Fibroblast of the aortic adventitia (primary cell): ENCODE measurements at places on chromosomes 3 and 15.
A peak's percentile ranks its signal among the peaks of the same experiment; 100 is the strongest.

GRCh38 chr15:32652178-32652577, 10.7 kb downstream of the SCG5 start:
- no peak for DNase-seq

DNA sequence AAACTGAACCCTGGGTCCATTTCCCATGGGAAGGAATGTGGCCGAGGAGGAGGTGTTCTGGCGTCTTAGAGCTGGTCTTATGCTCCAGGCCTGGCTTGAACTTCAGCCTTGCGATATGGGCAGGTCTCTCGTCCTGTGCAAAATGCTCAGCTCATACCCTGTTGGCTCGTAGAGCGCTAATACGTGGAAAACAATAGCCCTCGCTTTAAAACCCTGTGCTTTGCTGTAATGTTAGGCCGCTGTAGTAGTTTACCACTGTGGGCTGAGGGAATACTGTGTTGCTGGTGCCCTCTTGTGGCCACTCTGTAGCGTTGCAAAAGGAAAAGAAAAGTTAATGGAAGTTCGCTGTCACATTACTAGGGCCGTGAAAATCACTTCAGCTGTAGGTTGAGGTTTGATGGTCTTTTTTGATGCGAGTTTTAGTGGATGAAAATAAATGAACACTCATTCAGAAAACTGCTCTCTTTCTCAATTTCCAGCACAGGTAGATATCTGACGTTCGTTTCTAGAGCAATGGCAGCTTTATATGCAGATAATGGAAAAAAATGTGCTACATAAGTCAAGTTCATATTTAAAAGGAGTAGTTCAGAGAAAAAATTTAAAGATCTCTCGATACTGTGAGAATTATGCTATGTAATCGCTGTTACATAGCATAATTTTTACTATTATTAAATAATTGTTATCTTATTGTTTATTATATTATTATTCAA, 92.9 kb downstream of the MCTP2 start:
- DNase-seq = peak; percentile 74

- peak; percentile 10 for DNase-seq
Measured at GRCh38 chr3:52385157-52385556, 59.7 kb downstream of the SEMA3G start.

DNA sequence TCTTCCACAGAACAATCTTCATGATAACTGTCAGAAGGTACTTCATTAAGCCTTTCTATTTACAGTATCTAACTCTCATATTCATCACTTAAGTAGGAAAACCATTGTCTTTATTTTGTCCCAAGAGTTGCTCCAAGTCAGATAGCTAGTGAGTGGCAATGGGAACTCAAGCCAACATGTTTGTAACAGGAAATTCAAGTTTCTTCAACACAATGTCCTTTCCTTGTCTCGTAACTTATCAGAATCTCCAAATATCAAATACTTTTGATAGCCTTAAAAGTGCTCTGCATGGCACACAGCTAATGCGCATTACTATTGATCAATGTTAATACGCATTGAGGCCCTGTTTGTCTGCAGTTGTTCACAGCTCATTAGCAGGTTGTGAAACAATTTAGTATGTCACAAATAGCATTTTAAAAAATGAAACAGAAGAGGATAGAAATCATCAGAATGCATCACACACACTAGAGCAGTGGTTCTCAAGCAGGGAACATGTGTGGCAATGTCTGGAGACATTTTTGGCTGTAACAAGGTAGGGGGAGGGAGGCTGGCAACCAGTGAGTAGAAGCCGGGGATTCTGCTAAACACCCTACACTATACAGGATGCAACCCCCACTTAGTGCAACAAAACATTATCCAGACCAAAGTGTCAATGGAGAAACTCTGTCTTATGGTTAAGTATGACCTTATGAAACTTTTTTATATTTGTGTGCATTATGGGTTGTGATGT, 27.5 kb downstream of the BTLA start:
- DNase-seq = no peak

- DNase-seq = no peak
Measured at GRCh38 chr15:45821390-45821789, 186.6 kb downstream of the SQOR start.

GRCh38 chr3:16174389-16174788, at the start of gene GALNT15:
GALNT15 (plus strand) TSS chr3:16174680; CDS start chr3:16175152, 472 bp downstream.
- DNase-seq = peak; percentile 98

GRCh38 chr3:153820035-153820434, 301.2 kb upstream of the ARHGEF26 start:
- no peak for DNase-seq

DNA sequence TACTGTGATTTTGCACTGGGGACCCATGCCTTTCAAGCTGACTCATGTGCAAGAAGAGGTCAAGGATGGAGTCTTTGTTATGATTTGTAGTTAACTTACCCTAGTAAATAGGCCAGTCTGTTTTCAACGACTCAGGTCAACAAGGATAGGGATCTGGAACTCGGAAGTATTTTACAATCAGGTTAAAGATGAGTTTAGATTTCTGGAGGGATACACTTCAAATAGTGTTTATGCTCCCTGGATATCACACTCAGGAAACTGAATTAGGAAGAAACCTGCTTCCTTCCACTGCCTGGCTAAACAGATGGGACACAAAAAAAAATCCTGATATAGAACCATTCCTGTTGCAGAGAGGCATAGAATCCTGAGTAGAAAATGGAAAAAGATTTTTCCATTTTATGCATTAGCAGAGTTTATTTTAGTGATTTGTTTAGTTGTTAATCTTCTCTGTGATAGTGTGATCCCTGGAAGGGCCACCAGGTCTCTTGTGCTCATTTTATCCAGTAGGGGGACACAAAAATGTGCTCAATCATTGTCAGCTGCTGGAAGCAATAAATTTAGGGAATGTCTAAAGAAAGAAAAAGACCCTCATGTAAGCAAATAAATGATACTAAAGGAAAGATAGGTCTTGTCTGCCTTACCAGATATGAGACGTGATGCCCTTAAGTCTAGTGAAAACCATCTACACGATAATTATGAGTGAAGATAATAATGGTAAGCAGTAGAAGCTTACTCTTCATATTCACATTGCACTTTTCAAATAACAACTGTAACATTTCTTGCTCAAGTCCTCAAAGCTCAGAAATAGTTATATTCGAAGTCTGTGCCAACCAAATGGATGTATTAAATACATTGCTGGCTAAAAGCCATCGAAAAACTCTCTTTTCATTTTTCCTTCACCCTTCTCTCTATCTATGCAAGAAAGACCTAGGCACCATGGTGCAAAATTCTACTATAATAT, 452.1 kb upstream of the KCNMB2 start:
- peak; percentile 34 for DNase-seq

DNA sequence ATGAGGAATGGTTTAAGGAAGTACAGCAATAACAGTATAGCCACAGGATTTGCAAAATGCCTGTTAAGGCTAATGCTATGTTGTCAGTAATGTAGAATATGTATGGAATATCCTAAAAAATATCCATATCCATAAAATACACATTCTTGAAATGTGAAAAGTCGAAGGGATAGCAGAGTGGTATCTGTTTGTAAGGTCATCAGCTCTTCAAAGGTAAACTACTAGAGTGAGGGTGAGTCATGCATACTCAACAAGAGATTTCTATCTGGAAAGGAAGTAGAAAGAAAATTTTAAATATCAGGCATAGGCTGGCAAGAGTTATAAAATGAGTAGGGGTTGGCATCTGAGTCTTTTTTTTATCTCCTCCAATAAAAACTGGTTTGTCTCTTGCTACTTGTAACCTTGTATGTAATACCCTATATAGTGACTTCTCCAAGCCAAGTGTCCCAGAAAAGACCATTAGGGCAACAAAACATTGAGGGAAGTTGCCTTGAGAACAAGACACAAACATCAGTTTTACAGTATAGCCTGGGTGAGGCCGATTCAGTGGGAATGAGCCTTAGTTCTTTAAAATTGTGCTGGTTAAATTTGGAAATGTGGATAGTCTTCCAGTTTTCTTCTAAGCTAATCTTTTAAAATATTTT, 103.1 kb downstream of the SPATA16 start:
- no peak for DNase-seq

DNA sequence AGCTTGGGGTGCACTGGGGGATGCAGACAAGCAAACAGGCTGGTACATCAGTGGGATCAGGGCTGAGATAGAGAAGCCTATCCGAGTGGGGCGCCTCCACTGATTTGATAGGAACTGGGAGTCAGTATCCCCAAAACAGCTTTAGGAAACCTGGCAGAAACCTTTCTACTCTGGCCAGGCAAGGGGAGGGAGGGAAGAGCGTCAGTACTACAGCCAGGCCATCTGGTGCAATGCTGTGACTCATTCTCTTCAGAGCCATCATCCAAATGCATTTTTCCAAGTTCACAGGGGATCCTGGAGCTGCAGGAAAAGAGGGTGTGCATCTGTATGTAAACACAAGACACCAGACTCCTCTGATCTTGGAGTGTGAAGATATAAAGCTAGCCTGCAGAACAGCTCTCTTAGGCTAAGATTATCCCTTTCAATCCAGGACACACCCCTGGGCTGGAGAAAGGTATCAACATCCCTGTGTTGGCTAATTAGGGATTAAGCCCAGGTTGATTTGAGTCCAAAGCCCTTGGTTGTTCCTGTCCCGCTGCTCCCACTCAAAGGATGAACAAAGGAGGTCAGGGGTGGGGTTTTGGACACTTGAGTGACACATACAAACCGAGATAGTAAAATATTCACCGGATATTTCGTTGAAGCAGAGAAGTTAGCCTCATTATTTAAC, 9.3 kb downstream of the GALNT15 start:
- peak; percentile 95 for DNase-seq

DNA sequence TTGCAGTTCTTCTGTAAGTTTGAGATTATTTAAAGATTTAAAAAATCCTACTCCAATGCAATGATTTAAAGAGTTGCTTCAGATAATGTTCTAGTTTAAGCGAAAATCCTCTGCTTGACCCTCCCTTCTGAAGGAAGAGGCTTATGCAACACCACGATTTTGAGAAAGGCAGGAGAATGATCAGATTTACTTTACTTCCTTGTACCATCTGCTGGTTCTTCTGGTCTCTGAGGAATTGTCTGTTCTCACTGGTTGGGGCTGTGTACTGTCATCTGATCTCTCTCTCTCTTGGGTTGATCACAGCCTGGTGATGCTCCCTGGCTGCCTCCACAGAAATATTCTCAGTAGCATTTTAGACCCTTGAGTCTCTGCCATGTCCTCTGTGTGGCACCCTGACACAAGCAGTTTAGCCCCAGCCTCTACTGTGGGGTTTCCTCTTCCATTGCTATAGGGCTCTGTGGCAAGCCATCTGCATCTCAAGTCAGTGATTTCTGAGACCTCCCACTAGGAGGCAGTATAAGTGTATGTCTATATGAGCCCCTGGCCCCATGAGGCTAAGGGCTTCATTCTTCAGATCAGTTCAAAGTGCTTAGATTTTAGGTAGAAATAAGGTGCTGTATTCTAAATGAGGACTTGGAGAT, 50.8 kb upstream of the PLAAT1 start:
- DNase-seq = no peak

- no peak for DNase-seq
Measured at GRCh38 chr15:89513284-89513683, 16.9 kb upstream of the RHCG start.

DNA sequence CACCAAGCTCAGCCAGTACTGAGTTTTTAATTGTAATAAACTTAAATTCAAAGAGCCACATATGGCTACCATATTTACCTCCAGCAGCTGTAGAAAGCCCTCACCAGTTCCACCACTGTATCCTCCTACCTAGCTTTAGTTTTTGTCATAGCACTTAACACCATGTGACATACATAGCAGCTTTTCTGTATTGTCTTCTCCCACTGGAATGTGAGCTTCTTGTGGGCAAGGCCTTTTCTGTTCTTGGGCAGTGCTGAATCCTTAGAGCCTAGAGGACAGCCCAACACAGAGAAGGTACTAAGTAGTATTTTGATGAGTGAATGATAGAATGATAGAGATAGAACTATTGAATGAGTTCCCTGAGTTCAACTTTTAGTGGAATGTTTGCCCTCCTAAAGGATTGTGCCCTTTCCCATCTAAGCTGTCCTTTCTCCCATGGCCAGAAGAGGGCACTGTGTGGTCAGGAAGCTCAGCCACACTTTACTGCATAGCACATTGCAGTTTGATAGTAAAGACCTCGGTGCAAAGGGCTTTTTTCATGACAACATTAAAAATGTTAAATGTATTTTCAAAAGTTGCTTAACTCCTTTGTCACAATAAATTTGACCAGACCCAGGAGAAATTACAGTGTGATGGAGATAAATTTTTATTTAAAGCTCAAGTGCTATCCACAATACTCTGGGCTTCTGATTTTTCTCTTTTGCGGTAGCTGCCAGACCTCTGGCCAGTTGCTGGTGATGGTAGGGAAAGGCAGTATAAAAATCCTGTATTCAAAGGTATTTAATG, 115.8 kb downstream of the GHSR start:
- peak; percentile 68 for DNase-seq

DNA sequence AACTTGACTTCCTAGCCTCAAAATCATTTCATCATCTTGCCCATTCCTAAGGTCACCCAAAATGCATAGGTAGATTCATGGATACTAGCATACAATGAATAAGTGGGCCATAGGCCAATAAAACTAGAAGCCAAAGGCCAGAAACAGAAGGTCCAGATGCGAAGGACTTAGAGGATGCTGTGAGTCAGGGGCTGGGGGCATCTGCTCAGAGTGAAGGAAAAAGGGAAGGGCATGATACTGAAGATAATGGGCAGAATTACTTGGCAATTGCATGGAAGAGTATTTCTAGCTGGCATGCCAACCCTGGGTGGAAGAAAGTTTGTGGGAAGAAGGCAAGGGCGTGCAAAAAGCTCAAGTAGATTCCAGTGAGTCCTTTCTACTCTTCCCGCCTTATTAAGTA, 27.5 kb downstream of the ILDR1 start:
- no peak for DNase-seq

DNA sequence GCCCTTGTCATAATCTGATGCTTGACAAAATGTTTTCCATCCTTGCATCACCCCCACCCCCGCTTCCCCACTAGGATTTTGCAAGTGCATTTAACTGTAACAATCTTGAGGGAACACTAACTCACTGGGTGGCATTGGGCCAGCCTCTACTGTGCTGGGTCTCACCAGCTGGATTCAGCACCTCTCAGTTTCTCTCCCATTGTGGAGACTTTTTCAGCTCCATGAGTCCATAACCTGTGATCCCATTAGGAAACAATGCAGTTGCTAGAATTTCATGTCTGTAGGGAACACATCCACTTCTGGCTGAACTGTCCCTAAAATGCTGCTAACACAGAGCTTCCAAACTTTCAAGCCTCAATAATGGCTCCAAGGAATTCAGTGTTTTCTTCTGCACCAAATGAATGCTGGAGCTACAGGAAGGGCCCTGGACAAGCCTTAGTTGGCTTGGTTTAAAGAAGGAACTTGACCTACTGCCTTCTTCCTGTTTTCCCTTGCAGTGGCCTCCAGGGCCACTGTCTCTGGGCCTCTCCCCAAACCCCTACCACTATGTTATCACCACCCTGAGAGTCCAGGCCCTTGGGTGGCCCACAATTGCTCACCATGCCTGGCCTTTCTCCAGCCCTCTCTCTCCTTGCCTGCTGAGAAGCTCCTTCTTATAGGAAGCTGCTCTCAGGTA, 15.6 kb downstream of the CYP19A1 start:
- DNase-seq = peak; percentile 65

GRCh38 chr15:70259028-70259424, 161.3 kb upstream of the TLE3 start:
- DNase-seq = peak; percentile 31
